ENCODE measurements at places on chromosomes 16 and 17. TPM values are rescaled to one million over a fixed set of nuclear protein-coding genes. Genes with fewer than 3 reads are reported as not detected.

Gene GRIN2C
- total RNA-seq, result 0.11 TPM

Gene AURKB
- total RNA-seq, result 11.1 TPM

Gene ZNF597
- 3.8 TPM for total RNA-seq

Gene RNPS1
- 85.8 TPM for total RNA-seq

Gene PRSS53
- total RNA-seq, result 1.9 TPM

Gene CDYL2
- total RNA-seq, result 6.9 TPM

Gene CRHR1
- total RNA-seq, result not detected

Gene NEURL4
- total RNA-seq, result 13.2 TPM

Gene RNF222
- total RNA-seq, result not detected

Gene NPIPA2
- 0.52 TPM for total RNA-seq

Gene FOXL1
- 2.3 TPM for total RNA-seq

Gene MYO1D
- total RNA-seq, result 160 TPM

Gene SEPTIN1
- 0.11 TPM for total RNA-seq

Gene RND2
- 0.78 TPM for total RNA-seq
